ENCODE measurements at places on chromosomes 13 and 19. TPM values are rescaled to one million over a fixed set of nuclear protein-coding genes. Genes with fewer than 3 reads are reported as not detected.

S1PR4 gene
- total RNA-seq, result under 0.01 TPM

HCN2 gene
- 0.25 TPM for total RNA-seq

NKPD1 gene
- total RNA-seq, result 0.44 TPM

HIPK4 gene
- not detected for total RNA-seq

RDH8 gene
- not detected for total RNA-seq

NMRK2 gene
- not detected for total RNA-seq

VSIG10L gene
- total RNA-seq, result 0.22 TPM

ERICH4 gene
- total RNA-seq, result not detected

PLVAP gene
- 0.50 TPM for total RNA-seq

PRRG2 gene
- 0.75 TPM for total RNA-seq

CNOT3 gene
- total RNA-seq, result 15.4 TPM

CGB3 gene
- total RNA-seq, result not detected

OR4F17 gene
- not detected for total RNA-seq

CNMD gene
- not detected for total RNA-seq

IGLON5 gene
- not detected for total RNA-seq

SIAH3 gene
- under 0.01 TPM for total RNA-seq

GJB2 gene
- total RNA-seq, result not detected

RNF17 gene
- not detected for total RNA-seq

VN1R4 gene
- total RNA-seq, result not detected

PDE4A gene
- 3.7 TPM for total RNA-seq

C19orf67 gene
- not detected for total RNA-seq

LILRB1 gene
- not detected for total RNA-seq

CGB1 gene
- not detected for total RNA-seq

CTXN1 gene
- 2.6 TPM for total RNA-seq

CEACAM5 gene
- total RNA-seq, result not detected

CD177 gene
- total RNA-seq, result 0.25 TPM

ZNF536 gene
- total RNA-seq, result not detected

SAE1 gene
- total RNA-seq, result 143 TPM

FGF22 gene
- total RNA-seq, result not detected

TMEM59L gene
- 0.11 TPM for total RNA-seq

ACP7 gene
- 0.87 TPM for total RNA-seq

KLF5 gene
- total RNA-seq, result 2.6 TPM

IQCN gene
- 0.50 TPM for total RNA-seq

TPGS1 gene
- total RNA-seq, result 50.1 TPM

FREM2 gene
- total RNA-seq, result under 0.01 TPM

URAD gene
- not detected for total RNA-seq

HCST gene
- total RNA-seq, result 0.22 TPM

C3 gene
- 0.22 TPM for total RNA-seq

TRAPPC2B gene
- total RNA-seq, result 15.1 TPM

PSG2 gene
- 0.12 TPM for total RNA-seq

HSPH1 gene
- 79.6 TPM for total RNA-seq

UBE2S gene
- total RNA-seq, result 487 TPM

CYP4F8 gene
- not detected for total RNA-seq

ZSCAN1 gene
- not detected for total RNA-seq

CRLF1 gene
- 1.00 TPM for total RNA-seq

ADGRE3 gene
- under 0.01 TPM for total RNA-seq

PLIN4 gene
- 4.0 TPM for total RNA-seq

EFNA2 gene
- not detected for total RNA-seq

CATSPERD gene
- total RNA-seq, result not detected

CEACAM3 gene
- not detected for total RNA-seq

ZNF284 gene
- 2.9 TPM for total RNA-seq

MADCAM1 gene
- total RNA-seq, result not detected
